Activated CD8-positive, alpha-beta T cell treated with anti-CD3 and anti-CD28 coated beads for 36 hours (primary cell): ENCODE measurements at places on chromosomes 11 and 22. TPM values are rescaled to one million over a fixed set of nuclear protein-coding genes. Genes with fewer than 3 reads are reported as not detected.

Gene B3GAT1
- total RNA-seq: 0.07 TPM

Gene DNAJB7
- total RNA-seq: not detected

Gene LIF
- total RNA-seq: 161 TPM

Gene PHOX2A
- total RNA-seq: not detected

Gene DEUP1
- total RNA-seq: not detected

Gene MLC1
- total RNA-seq: 1.5 TPM

Gene DUSP18
- 4.1 TPM for total RNA-seq
